Stimulated activated CD4-positive, alpha-beta T cell treated with anti-CD3 and anti-CD28 coated beads, Interleukin-12 subunit alpha, Interleukin-12 subunit beta, amount 100 ng/mL, for 24 hours (primary cell): ENCODE measurements at places on chromosomes 7 and 10.

- DNase-seq = no peak
These were observed 40.0 kb downstream of the GHRHR start for GRCh38 chr7:31003721-31004120.

DNA sequence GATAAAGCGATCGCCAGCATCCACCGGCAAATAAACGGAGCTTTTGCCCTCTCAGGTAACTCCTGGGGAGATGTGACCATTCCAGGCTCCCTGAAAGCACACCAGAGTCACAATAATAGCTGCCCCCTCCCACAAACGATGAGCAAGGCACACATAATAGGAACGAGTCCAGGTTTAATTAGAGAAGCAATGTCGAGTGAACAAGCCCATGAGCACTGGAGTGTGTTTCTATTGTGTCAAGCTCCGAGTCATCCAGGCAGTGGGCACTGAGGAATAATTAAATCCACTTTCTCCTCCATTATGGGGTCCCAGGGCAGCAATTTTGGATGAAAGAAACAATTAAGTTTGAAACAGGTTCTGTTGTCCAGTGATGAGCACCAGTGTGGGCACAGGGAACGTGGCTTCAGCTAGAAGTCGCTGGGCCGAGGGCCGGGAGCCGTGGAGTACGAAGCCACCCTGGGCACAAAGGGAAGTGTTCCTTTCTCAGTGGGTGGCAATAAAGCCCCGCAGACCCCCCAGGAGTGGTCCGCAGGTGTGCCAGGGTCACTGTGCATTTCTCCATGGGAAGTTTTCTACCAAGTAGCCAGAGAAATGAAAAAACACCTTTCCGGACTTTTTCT is 12.0 kb downstream of the PNLIPRP2 start:
- no peak for DNase-seq

DNA sequence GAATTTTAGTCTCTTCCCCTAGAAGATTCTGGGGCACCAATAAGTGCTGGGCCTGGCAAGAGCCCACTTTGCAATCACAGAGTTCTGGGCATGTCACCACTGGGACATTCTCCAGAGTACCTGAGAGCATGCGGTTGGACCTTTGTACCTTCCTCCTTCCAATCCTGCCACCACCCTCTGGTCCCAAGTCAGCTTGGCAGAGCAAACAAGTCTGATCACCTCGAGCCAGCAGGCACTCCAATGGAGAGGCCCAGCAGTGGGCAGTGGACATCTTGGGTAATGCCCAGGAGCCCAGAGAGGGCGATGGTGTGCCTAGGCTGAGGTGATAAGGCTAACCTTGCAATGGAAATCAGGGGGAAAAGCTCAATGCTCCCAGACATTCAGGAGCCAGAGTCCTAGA is 43.4 kb downstream of the SH3PXD2A start:
- DNase-seq = no peak

GRCh38 chr10:80718024-80718423 is 180.3 kb downstream of the SH2D4B start:
- no peak for DNase-seq

DNA sequence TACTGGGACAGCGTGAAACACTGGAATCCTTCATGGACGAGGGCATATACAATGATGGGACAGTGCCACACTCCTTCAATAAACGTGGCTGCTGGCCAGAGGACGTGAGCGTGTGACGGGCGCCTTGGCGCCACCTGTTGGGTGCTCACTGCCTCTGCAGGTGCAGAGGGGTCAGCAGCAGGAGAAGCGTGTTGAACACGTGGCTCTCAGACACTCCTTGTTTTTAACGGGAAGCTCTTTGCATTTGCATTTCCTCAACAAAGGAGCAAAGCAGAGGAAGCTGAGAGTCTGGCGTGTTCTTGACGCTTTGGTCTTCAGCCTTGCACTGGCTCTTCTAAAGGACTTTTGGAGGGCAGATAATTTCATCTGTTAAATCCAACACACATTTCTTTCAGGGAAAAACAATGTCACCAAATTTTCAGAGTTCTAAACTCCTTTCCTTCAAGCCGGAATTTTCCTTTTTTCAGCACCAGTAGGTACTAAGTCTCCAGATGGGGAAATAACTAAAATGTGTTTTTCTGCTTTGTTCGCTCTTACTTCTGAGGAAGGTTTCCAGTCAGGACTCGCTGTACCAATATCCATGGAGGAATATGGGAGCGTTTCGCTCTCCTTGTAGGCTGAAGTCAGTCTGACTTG is 2.9 kb upstream of the GET4 start:
- peak; percentile 52 for DNase-seq

DNA sequence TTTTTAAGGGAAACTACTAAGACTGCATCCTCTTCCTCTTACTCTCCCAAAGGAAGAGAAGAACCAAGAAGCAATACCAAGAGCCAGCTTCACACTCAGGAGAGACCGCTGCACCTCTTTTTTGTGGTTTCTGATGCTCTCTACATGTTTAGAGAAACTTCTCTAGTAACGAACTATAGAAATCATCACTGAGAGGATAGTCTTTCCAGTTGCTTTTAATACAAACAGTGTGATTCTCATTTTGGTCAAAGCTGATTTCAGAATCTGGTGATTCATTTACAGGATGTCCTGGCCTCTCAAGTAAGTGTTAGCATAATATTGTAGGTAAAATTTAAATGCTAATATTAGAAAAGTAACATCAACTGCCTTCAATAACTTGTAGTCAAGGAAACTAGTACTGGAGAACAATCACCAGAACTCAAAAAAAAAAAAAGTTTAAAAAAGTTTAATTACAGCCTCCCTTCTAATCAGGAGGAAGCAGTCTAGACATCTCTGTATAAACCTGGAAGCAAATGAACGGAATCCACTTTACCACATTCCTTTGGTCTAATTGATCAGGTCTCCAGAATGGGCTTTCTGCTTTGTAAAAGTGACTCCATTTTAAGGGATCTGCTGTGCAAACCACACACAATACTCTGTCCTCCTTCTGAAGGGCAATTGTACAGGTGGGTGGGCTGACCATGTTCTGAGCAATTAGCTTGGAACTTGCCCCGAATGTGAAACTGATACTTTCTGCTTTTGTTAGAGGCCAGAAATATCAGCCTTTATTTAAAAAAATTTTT is 3.0 kb downstream of the LAMB1 start:
- DNase-seq = no peak

GRCh38 chr10:34438741-34439140 is 376.4 kb downstream of the PARD3 start:
- DNase-seq = no peak

GRCh38 chr7:33457039-33457438 is 327.7 kb downstream of the BBS9 start:
- no peak for DNase-seq

GRCh38 chr10:33412241-33412640 is 77.8 kb upstream of the NRP1 start:
- no peak for DNase-seq

- no peak for DNase-seq
These were observed 28.4 kb upstream of the SEMA3E start for GRCh38 chr7:83677180-83677866.

GRCh38 chr7:2640846-2641316 is 9.1 kb downstream of the TTYH3 start:
- DNase-seq = no peak

DNA sequence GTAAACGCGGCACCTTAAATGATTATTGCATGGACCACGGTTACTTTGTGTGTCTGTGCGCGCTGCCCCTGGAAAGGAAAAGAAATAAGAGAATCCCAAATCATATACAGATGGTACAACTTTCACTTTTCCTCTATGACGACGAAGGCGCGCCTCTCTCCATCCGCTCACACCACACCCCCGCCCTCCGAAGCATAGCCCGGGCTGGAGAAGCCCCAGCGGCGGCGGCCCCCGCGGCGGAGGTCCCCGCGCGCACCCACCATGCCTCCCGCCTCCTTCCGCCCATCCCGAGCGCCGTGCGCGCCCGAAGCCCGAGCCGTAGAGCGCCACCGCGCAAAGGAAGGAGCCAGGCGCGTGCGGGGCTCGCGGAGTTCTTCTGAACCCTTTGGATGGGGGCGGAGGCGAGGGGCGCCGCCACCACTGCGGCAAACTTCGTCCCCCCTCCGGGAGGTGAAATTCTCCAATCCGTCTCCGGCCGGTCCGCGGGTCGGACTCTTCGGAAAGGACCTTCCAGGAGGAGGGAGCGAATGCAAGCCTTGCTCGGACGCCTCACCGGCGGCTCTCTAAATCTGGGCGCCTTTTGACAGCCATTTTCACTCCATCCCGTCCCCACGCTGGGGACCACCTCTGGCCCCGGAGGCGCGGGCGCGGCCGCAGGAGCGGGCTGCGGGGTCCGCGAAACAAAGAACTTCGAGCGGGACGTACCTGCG is 588 bp downstream of the GLI3 start:
- no peak for DNase-seq

- DNase-seq = no peak
These were observed 881 bp downstream of the C10orf67 start for GRCh38 chr10:23343591-23344240.

DNA sequence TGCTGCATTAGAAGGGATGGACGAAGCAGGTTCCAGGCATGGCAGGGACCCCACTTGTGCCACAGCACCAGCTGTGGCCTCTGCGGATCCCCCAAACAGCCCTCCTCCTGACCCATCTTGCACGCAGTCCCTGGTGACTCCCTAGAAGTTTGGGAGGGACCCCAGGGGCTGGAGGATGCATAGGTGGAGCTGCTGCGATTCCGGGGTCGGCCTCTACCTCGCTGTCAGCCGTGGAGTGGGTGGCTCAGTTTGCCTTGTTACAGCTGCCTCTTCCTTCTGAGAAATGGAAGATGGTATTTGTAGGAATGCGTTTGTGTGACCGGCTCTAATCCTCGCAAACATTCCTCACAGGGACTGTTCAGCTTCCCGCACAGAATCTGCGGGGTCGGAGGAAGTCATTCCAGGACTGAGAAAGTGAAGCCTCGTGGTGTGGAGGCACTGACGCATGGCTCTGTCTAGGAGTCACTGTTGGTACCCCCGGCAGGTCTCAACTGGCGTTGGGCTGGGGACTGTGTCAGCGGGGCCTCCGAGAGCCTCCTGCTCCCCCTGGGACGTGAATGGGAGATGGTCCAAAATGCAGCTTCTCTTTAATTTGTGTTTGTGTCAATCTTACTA is 17.5 kb downstream of the PWWP2B start:
- DNase-seq = no peak

GRCh38 chr7:83456413-83456812 is 192.5 kb downstream of the SEMA3E start:
- DNase-seq = no peak

- DNase-seq = no peak
These were observed 395.9 kb downstream of the TFEC start for GRCh38 chr7:115634633-115635032.

DNA sequence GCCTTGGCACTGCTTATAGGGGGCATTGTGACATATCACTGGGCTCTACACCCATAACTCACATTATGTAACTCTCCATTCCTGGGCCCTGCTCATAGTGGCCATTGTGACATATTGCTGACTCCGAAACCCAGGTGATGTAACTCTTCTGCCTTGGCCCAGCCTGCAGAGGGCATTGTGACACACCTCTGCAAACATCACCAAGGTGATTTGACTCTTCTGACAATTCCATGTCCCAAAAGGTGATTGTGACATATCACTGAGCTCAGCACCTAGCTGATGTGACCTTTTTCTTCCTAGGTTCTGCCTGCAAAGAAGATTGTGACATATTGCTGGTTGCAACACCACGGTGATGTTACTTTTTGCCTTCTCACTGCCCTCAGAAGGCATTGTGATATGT is 36.5 kb upstream of the ZNF680 start:
- DNase-seq = no peak

DNA sequence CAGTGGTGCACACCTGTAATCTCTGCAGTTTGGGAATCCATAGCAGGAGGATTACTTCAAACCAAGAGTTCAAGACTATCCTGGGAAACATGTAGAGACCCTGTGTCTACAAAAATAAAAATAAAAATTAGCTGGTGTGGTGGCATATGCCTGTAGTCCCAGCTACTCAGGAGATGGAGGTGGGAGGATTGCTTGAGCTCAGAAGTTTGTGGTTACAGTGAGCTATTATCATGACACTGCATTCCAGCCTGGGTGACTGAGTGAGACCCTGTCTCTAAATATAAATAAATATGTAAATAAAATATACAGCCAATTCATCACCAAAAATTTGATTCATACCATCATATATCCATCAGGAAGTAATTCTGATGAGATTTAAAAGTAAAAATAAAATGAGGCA is 60.9 kb downstream of the ANKRD7 start:
- no peak for DNase-seq

DNA sequence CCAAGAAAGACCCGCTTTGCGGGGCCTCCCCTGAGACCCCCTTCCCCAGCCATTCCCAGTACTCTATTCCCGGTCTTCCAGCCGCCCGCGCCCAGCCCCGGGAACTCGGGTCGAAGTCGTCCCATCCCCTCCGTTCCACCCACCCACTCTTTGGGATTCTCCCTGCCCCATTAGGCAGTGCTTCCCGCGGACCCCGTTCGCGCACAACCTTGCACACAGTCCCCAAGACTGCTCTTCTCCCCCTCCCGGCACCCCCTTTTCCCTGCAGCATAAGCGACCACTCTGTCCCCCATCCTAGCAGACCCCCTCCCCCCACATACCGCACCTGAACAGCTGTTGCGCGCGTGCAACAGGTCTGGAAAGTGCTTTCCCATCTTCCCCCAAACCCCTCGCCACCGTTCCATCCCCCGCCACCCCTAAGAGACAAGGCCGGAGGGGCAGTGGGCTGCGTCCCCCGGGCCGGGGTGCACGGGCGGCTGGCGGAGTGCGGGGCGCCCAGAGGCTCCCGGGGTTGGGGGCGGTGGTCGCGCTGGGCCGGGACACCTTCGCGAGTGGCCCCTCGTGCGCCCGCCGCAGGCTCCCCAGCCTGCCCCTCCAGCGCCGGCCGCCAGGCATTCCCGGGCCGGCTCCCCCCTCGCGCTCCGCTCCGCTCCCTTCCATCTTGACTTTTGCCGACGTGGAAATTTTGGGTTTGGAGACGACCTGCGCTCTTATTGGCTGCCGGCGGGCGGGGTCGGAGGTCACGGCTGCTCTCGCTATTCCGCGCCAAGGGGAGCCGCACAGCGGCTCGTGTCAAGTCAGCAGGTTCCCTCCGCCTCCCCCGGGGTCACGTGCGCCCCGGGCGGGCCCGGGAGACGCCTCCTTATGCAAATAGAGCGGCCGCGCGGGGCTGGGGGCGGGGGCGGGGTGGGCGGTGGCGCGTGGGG is 201.2 kb upstream of the NFE2L3 start:
- peak; percentile 74 for DNase-seq

GRCh38 chr10:62597226-62597625 is 207.3 kb upstream of the ADO start:
- no peak for DNase-seq

DNA sequence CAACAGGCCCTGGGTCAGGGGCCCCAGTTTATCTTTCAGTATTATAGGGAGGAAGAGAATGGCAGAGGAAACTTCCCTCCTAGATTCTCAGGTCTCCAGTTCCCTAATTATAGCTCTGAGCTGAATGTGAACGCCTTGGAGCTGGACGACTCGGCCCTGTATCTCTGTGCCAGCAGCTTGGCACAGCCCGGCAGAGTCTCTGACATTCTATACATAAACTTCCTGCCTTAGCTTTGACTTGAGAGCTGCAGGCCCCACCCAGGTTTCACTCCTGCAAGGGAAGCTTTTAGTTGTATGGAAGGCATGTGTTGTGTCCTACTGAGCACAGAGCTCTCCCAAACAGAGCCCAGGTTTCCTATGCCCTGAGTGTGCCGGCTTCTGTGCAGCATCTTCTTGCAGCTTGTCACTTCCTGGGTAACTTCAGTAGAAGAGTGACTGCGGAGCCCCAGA is 205.6 kb upstream of the PRSS58 start:
- no peak for DNase-seq

- no peak for DNase-seq
These were observed 19.4 kb downstream of the NRAP start for GRCh38 chr10:113644185-113645120.
